ENCODE measurements at places on chromosomes 2 and 18.

GRCh38 chr2:186977433-186978045, 128.6 kb upstream of the ZSWIM2 start:
- DNase-seq = no peak

DNA sequence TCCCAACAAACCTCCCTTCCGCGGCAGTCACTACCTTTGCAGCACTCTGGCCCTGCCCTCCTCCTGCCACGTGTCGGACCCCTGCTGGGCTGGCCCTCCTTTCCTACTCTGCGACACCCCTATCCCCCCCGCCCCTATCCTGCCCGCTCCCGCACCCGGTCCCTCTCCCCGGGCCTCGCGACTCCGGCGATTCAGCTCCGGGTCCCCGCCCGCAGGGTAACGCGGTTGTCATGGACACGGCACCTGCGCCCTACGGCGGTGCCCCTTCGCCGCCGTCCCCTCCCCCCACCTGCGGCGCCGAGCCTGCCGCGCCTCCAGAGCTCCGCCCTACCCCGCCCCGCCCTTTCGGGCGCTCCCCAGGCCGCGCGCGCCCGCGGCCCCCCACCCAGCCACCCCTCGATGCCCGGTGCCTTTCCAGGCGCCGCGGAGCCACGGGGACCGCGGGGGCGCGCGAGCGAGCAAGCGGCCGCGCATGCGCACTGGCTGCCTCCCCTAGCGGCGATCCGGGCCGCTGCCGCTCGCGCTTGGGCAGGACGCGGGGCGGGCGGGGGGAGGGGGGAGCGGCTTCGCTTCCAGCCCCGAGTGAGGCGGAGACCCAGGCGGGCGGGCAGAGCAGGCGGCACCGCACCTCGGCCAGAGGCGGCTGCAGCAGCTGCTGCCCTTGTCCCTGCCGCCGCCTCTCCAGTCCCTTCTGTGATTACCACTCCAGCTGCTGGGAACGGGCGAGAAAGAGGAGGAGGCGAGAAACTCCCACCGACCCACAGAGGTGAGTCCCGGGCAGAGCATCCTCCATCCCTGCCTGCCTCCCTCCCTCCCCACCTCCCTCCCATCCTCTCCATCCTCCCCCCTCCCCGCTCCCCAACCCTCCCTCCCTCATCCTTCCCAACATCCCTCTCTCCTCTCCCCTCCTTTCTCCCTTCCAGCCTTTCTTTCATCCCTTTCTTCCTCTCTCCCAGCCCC, at the start of gene CTNNA2:
Gene CTNNA2, plus strand, starts transcription at position 610 of the 960 bp plus-strand sequence.
- peak; percentile 74 for DNase-seq

- DNase-seq = no peak
Observed at GRCh38 chr18:42338683-42339082, 383.6 kb downstream of the PIK3C3 start.

GRCh38 chr18:66558773-66559172, 45.1 kb downstream of the CDH19 start:
- no peak for DNase-seq

DNA sequence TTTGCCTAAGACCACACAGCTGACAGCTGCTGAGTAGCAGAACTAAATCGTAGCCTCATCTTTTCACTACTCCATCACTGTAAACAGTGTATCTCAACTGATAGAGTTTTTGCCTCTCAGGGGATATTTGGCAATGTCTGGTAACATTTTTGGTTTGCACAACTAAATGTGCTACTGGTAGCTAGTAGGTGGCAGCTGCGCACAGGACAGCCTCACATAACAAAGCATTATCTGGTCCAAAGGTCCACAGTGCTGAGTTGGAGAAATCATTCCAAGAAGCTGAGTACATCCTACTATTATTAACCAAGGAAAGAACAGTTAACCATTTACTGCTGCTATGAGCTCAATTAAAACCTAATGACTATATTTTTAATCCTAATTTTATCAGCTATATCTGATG, 6.1 kb upstream of the CCDC102B start:
- DNase-seq = no peak

DNA sequence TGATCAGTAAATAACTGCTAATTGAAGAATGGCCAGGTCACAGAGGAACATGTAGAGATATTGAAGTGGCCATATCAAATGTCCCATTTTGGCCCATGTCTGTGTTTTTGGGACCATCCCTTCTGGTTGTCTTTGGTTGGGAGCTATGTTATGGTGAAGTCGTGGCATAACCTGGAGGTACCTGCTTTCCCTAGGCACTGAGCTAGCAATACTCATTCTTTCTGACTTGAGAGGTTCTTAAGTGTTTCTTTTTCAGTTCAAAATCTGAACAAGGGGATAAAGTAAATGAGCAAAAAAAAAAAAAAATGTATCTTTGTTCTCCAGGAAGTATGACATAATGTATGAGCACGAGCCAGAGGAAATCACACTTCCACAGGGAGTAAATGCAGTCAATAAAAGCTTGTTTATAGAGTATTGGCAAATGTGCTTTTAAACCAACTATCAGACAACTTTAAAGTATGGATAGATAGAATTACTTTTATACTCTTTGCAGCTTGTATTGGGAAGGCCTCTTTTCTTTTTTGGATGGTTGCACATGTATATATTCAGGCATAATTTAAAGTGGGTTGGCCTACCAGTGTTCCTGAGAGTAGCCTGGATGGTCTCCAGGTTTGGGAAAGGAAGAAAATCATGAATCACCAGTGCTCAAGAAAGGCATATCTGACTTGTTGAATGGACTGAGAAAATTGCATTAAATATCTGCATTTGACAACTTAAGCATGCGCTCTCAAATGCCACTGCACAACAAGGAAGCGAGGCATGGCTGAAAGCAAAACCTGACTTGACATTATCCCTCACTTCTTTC, 125.0 kb downstream of the SPHKAP start:
- DNase-seq = no peak

DNA sequence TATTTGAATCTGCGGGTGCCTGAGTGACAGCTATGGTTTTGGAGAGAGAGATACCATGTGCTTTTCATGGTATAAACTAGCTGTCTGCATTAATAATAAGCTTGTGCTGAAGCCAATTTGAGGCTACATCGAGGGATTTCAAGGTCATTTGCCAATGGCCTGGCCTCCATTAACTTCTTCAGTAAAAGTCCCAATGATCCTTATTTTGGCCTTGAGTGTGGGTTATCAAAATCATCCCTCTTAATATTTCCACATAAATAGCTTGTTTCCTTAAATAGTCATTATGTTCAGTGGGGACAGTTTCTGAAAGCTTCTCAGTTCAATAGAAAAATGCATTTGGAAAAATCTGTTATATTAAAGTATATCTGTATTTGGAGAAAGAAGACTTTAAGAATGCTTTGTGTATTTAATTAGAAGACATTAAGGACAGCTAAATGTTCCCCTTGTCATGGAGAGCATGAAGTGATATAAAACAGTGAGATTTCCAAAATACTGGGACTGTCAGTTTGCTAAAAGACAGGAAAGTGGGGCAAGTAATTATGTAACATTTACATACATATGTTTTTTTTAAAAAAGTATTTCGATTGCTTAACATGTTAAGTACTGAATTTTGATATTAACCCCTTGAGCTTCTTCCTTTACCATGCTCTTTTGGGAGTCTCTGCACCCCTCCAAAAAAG, 355.5 kb upstream of the ZEB2 start:
- DNase-seq = no peak

All from substantia nigra (tissue), 51 donors.